ENCODE measurements at places on chromosomes 1 and 21.

DNA sequence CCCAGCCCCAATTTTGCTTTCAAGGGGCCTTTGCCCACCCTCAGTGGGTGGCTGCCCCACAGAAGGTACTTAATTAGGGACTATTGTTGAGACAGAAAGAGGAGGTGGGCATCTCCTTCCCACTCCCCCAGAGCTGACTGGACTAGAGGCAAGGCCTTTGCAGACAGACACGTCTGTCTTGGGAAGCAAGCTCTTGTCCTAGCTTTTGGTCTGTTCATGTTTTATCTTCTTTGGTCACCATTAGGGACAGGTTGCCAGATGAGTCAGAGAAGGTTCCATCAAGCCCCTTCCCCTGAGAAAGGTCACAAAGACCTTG is 27.7 kb downstream of the PTAFR start:
- DNase-seq, result no peak

GRCh38 chr1:116560704-116561490 is 9.9 kb downstream of the CD58 start:
- DNase-seq, result no peak

DNA sequence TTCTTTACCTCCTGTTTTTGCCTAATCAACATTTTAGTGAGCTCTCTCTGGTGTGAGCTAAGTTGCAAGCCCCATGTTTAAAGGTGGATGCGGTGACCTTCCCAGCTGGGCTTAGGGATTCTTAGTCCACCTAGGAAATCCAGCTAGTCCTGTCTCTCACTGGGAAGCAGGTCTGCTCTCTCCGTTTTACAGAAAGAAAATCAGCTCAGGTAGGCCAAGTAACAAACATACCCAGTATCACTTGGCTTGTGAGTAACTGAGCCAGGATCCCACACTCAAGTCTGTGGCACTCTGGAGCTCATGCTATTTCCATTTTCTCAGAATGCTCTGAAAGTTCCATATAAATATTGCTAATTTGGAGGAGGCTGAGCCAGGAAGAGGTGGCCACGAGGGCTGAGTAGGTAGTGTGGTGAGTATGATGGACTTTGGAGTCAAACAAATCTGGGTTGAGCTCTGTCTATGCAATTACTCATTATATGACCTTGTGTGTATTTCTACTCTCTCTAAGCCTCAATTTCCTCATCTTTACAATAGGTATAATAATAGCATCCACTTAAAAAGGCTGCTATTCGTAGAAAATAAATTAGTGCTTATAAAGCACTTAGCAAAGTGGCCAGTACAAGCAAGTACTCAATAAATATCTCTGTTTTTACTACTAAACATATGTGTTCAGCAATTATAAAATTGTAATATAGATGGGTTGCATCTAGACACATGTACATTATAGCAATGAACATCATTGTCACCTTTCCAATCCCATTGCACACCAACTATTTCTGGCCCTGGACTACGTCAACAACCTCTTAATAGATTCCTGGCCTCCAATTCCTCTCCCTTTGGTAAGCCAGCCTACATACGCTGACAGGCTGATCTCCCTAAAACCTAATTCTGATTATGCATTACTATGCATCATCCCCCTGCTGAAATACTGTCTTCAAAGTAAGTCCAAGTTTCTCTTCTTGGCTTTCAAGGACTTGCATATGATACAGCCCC is 32.7 kb upstream of the DHCR24 start:
- DNase-seq, result no peak

DNA sequence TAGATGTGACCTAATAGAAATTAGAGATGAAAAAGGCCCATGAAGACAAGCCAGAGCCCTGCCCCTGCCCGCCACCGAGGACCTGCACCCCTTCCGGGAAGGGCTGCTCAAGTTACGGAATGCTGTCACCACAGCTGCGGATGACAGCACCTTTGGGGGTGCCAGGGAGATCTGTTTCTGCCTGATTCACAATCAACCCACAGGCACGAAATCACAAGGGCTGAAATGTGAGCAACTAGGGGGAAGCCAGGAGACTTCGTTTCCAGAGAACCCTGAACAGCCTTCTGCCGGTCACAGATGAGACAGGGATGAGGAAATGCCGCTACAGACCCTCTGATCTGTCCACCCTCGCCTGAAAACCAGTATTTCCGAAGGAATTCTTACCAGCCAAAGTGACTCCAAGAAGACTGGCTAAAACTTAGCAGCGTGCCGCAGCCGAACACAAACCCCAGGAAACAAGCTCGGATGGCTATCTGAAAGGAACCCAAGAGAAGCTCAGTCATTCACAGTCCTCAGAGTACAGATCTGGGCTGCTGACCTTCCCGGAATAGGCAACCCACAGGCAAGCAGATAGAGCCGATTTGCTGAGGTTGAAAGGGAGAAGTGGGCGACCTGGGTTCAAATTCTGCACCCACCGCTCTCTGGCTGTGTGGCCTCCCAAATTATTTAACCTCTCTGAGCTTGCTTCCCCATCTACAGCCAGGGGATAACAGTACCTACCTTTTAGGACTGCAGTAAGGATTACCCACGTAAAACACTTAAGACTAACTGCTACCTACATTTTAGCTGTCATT is 1.1 kb downstream of the ICMT start:
- no peak for DNase-seq

- no peak for DNase-seq
These were observed 354.6 kb downstream of the PTPRU start for GRCh38 chr1:29590583-29591565.

GRCh38 chr1:197024460-197024859 is 42.6 kb downstream of the F13B start:
- no peak for DNase-seq

GRCh38 chr1:8427493-8427892 is 109.6 kb downstream of the SLC45A1 start:
- DNase-seq, result no peak

- DNase-seq, result no peak
These were observed 5.4 kb downstream of the THAP3 start for GRCh38 chr1:6630027-6630426.

All from neural crest cell (in vitro differentiated cells).